ENCODE measurements at places on chromosomes 3 and 15. TPM values are rescaled to one million over a fixed set of nuclear protein-coding genes. Genes with fewer than 3 reads are reported as not detected.

Gene ST8SIA2
- total RNA-seq = not detected

Gene VWA5B2
- total RNA-seq = 0.32 TPM

- DNase-seq = no peak
Measured at GRCh38 chr3:101185341-101185740, 135.0 kb downstream of the IMPG2 start.

GRCh38 chr15:77464129-77464865, 43.6 kb downstream of the HMG20A start:
- no peak for DNase-seq

GRCh38 chr3:81695302-81695701, 66.1 kb downstream of the GBE1 start:
- no peak for DNase-seq

All from ascending aorta (tissue), 2 donors.